Stimulated activated CD4-positive, alpha-beta T cell treated with anti-CD3 and anti-CD28 coated beads, TNF-alpha, amount 100 ng/mL, for 48 hours (primary cell): ENCODE measurements at places on chromosomes 2 and 18.

- DNase-seq: no peak
Measured at GRCh38 chr2:170073288-170073687, 104.7 kb upstream of the MYO3B start.

DNA sequence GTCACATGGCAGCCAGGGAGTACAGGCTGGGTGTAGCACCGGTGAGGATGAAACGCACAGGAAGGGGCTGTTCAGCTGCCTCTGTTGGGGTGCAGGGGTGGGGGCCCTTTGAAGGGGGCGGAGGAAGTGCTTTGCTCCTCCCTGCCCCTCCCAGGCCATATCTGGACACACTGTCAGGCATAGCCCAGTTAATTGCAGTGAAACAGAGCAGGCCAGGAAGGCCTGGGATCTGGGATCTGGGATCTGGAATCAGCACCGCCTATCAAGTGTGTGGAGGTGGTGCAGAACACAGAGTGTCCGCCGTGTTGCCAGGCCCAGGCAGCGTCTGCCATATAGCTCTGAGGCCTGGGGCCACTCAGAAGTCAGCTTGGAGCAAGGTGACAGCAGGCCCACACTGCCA is 119.3 kb upstream of the MSH2 start:
- DNase-seq: no peak

DNA sequence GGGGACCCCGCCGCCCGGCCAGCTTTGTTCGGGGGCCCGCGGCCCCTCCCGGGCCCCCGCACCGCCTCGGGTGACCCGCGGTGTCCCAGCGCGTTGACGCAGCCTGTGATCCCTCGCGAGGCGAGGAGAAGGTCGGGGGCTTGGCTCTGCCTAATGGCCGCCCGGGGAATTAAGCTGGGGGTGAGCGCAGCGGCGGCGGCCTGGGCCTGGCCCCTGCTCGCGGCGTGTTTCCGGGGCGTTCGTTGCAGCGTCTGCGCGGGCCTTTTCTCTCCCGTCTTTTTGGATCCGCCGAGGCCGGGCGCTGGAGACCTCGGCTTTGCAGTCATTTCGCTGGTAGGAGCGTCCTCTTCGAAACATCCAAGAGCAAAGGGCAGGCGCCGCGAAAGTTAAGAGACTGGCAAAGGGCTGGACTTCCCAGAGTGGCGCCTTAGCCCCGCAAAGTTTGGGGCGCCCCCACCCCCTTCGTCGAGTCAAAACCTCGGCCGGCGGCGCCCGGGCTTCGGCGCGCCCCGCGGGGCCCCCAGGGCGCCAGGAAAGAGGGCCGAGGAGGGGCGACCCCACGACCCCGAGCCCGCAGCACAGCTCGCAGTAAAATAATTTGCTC is 1.3 kb downstream of the SALL3 start:
- no peak for DNase-seq

GRCh38 chr2:188248513-188248912 is 43.2 kb upstream of the GULP1 start:
- no peak for DNase-seq

DNA sequence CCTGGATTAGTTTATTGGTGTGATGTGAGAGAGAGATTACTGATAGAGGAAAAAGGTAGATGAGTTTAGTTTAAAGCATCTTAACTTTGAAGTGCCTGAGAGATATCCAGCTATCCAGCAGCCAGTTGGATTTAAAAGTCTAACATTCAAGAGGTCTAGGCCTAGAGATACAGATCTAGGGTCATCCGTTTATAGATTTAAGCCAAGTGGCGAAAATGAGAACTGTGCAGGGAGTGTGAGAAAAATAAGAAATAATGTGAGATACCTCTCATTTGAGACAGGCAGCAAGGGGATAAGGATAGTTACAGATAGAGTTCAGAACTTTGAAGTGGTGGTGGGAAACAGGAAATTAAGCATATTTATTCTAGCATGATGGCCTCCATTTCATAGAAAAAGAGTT is 5.3 kb upstream of the ORC2 start:
- no peak for DNase-seq

DNA sequence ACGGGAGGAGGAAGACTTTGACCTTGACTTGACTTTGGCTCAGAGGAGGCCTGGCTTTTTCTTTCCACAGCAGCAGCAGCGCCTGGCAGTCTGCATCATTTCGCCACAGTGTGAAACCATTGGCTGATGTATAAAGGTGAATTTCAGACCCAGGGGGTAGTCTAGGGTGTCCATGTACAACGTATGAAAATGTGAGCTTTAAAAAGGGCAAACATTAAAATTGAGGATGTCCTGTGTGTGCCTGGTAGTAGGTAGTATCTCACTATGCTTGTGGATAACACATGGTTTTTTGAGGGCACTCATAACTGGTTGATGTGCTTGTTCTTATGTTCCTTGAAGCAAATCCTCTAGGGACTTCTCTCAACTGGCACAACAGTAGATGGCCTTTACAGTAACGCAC is 86.1 kb downstream of the LPIN1 start:
- DNase-seq: no peak

DNA sequence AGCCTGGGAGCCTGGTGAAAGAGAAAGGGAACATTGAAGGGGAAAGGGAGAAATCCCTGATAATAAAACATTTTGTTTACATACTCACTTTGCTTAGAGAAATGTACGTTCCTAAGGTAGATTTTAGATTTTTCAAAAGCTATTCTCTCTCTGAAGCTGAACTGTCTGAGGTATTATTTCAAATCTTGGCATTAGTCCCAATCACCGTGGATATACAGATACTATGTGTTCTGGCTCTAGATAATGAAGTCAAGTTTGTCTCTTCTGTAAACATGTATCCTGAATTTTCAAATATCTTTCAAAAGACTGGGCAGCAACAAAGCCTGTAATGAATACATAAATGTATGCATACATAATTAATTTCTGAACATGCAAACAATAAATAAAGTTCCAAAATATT is 1104.2 kb upstream of the FAM98A start:
- DNase-seq: no peak

DNA sequence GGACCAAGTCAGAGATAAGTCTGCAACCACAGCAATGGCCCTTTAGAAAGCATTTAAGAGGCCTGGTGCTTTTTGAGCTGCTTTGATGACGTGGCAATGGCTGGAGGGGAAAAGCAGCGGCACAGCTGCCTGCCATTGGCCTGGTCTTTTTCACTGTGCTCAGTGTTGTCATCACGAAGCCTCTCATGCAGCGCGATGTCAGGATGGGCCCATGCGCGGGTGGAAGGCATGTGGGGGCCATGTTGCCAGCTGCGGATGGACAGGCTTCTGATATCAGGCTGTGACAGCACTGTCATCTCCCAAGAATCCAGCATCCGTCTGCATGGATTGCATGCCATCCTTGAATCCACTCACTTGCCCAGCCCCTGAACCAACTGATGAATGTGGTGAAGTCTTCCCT is 204.5 kb downstream of the ACKR3 start:
- no peak for DNase-seq

DNA sequence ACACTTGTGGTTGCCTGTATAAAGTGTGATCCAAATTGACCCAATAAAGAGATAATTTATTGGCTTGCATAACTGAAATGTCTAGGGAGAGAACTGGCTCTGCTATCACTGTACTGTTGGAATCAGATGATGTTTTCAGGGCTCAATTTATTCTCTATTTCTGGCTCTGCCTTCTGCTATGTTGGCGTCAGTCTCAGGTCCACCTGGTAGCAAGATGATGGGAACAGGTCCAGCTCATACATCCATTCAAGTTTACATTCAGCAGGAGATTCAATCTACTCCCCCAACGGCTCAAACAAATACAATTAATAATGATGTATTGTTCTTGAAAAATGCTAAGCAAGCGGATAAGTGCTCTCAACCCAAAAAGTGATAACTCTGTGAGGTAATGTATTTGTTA is 297.7 kb upstream of the SYT4 start:
- no peak for DNase-seq

DNA sequence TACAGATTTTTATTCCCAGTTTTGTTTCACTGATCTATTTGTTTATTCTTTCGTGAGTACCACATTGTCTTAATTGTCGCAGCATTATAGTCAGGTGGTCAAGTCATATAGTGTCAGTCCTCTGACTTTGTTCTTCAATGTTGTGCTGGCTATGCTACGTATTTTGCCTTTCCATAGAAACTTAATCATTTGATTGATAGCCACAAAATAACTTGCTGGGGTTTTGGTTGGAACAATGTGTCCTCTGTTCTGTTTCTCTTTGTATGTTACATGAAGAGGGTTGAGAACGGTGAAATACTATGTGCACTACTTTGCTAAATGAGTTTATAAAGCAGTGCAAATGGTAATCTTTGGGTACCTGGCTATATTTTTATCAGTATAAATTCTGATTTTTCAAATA is 64.9 kb upstream of the TTC27 start:
- no peak for DNase-seq

GRCh38 chr18:42736074-42736473 is 379.4 kb downstream of the RIT2 start:
- DNase-seq: no peak

- no peak for DNase-seq
Measured at GRCh38 chr2:159226059-159226461, 60.4 kb downstream of the WDSUB1 start.

DNA sequence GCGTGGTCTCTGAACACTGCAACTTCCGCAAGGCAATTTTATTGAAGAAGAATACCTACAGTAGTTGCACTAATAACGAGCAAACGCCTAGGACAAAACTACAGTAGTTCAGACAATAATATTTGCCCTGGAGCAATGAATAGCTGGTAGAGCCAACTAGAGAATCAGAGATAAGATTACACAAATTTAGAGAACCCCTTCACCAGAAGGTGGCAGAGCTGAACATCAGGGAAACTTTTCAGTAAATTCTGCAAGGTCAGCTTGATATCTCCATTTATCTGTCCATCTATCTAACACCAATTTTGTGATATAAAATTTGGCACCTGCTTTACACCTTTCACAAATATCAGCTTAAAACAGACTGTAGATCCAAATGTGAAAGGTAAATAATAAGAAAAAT is 43.8 kb downstream of the CDH19 start:
- DNase-seq: no peak

DNA sequence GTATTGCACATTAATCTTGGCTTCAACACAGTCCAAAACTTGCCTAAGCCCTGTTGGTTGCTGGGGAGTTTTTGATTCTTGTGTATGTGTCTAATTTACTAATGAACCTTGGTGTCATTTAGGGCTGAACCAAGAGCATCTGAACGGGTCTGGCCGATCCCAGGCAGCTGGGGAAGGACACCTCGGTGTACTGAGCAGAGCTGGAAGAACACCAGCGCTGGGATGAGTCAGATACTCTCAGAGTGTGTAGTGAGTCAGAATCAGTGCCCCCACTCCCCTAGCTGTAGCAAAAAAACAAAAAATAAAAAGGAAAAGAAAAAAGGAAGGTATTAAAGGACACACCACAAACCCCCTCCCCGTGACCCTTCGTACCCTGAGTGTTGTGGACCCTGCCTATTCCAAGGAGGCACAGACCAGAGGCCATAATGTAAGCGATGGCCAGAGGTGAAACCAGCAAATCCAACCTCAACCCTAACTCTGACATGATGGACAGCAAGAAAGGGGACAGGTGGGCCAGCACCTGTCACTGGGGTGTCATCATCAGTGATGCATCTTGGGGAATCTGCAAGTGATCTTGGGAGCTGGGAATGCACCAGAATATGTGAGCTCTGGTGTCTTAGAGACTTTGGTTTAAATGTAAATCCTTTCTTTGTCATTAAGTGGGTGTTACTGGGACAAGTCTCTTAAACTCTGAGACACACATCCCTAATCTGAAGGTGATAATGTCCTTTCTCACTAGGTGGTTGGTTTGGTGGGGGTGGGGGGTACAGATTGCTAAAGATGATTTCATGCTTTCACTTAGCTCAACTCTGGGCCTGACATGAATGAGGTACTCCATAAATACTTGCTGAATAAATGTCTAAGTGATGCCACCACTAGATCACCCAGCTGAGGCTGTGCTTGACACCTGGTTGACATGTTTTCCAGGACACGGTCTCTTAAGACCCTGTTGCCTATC is 34.2 kb upstream of the NCOA1 start:
- no peak for DNase-seq
